ENCODE measurements at places on chromosomes 1 and 21.

DNA sequence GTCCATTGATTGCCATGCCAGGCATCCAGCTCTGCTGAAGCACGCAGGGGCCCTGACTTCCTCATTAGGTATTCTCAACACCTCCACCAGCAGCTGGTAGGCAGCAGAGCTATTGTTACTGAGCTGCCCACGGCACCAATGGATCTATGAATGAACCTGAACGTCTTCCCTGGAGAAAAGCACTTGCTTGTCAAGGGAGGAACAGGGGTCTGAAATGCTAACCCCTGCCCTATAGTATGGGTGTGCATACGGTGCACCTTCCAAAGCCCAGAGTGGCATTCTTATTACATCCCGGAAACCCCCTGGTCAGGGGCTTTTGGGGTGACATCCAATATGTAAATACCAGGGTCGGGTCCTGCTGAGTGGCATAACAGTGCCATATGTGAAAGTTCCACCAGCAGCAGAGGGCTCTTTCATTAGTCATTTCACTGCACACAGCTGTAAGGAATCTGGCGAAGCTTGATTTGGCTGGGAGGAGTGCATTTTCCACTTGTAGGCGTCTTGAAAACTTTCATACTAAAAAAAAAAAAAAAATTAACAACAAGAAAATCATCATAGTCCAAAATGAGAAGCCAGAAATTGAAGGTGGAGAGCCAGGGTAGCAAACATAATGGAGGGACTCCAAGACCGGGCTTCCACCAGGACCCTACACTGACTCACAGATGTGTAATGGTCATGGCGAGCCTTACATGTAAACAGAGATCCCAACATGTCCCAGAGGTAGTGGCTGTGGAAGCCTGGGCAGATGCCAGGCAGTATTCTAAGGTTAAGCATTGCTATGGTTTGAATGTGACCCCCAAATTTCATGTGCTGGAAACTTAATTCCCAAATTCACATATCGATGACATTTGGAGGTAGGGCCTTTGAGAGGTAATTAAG, 58.8 kb upstream of the PRDX6 start:
- no peak for DNase-seq

GRCh38 chr1:245235156-245235555, 80.4 kb downstream of the KIF26B start:
- no peak for DNase-seq

GRCh38 chr1:199383793-199384192, 643.7 kb upstream of the NR5A2 start:
- DNase-seq, result no peak

- DNase-seq, result no peak
Observed at GRCh38 chr1:202804126-202804525, 4.1 kb downstream of the KDM5B start.

- DNase-seq, result no peak
Observed at GRCh38 chr1:18041102-18041501, 66.5 kb upstream of the IGSF21 start.

DNA sequence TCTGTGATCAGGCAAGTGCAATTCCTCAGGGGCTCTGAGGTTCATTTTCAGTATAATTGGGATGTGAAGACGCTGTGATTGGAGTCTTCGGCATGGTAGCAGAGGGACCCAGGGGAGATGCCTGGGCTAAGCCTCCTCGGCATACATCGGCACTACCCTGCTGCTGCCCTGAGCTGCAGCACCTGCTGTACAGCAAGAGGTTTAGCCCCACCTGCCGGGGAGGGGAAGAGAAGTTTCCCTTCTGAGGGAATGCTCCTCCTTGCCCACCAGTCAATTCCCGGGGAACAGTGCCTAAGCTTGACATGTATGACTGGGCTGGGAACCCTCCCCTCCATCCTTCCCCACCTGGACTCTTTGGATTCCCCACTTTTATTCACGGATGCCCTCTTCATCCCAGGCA, 24.9 kb downstream of the CNIH3 start:
- DNase-seq, result no peak

DNA sequence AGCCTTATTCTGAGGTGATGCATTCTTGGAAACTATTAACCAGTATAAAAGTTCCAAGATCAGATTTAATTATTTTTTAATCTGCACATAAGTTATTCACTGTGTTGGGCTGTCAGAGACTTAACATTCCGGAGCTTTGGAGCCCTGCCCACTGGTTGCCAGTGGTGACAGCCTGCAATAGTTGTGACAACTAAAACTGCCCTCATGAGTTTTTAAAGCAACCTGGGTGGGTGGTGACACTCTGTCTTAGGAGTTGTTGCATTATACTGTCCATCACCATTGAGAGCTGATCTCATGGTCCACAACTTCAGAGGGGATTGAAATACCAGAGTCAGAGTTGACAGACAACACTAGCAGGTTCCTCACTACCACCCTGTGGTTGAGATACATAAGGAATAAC, 653.9 kb upstream of the USP24 start:
- DNase-seq, result no peak

- DNase-seq, result no peak
Observed at GRCh38 chr1:34780528-34780927, 486 bp upstream of the GJB3 start.

DNA sequence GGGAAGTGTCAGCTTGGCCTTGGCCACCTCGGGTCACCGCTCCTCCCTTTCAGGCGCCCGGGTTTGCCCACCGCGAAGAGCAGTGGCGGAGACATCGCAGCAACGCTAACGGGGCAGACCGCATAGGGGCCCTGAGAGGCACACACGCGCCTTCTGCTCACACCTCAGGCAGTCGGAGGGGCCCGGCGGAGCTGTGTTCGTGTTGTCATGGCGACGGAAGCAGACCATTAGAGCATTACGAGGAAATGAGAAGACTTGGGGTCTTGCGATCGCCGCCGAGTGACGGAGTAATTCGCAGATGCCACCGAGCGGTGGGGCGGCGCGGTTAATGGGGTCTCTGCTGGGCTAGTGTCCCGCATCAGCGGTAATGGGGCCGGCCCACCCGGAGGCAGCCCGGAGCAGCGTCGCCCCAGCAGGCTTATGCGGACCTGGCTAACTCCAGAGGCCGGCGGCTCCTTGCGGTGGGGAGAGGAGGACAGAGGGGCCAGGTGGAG, 144.1 kb downstream of the TNR start:
- no peak for DNase-seq

DNA sequence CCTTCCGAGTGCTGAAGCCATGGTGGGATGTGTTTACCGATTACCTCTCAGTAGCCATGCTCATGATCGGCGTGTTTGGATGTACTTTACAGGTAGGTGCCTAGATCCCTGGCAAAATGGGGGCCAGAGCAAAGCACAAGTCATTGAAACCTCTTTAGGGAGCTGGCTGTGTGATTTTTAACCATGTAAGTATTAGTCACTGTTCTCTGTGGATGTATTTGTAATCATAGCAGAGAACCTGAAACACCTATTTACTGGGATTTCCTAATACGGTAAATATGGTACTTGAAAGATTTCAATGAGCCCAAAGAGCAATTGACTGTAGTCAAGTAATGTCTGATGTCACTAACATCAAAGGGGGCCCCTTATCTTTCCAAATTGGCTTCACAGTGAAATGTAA, 53.6 kb downstream of the LRRC8C start:
- no peak for DNase-seq

DNA sequence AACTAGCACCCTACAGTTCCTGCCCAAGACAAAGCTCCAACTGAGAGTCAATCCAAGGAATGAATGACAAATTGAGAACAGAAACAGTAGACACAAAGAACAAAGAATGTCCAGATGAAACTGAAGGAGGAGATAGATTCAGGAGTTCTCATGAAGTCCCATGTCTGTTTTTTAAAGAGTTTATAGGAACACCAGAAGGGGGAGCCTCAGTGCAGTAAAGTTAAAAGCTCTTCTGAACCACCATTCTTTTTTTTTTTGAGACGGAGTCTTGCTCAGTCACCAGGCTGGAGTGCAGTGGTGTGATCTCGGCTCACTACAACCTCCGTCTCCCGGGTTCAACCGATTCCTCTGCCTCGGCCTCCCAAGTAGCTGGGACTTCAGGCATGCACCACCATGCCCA, 323.6 kb downstream of the MRPL39 start:
- DNase-seq, result no peak

DNA sequence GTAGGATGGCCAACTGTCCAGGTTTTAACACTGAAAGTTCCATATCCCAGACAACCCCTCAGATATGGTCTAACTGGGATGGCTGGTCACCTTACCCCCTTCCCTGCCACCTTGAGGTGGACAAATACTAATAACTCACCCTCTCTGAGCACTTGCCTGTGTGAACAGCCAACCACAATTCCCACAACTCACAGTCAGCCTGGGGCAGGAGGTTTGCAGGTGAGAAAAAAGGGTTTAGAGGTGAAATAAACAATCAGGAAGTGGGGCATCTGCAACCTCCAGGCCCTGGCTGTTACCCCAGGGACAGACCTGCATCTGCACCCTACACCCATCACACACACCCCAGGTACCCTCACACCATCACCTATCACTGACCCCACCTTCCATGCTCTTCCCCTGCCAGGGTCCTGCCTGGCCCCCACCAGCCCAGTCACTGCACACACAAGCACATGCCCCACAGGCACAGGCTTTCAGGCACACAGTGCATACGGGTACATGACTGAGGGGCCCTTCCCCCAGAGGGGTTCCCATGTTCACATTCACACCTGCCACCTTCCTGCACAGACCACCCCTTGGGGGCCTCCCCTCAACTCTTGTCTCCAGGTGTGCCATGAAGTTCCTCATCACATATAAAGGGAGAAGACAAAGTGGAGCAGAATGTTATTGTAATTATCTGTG, 679.5 kb downstream of the MATN1 start:
- DNase-seq, result no peak

GRCh38 chr1:24311741-24312140, 7.4 kb upstream of the GRHL3 start:
- DNase-seq, result no peak

- DNase-seq, result no peak
Observed at GRCh38 chr1:15950302-15950701, 25.6 kb downstream of the ZBTB17 start.

- no peak for DNase-seq
Observed at GRCh38 chr1:8870616-8871538, 7.6 kb downstream of the ENO1 start.

DNA sequence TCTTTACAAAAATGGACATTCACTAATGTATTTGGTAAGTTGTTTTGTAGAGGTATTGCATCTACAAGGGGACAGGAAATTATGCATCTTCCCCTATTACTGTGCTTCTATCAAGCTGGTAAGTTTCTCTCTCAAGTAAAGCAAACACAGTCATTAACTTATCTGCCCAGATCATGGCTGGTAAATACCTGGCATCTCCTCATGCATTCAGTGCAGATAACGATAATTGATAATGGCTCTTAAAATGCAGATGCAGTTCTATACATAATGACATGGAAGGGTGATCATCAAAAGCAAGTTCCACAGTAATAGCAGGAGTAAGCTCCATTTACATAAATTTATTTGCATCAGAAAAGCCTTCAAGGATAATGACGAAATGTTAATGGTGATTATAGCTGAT, 122.4 kb downstream of the SIPA1L2 start:
- no peak for DNase-seq

GRCh38 chr1:209839875-209840546, 12.2 kb downstream of the UTP25 start:
- DNase-seq, result no peak

- DNase-seq, result no peak
Observed at GRCh38 chr1:71592646-71593274, 511.9 kb upstream of the ZRANB2 start.

- no peak for DNase-seq
Observed at GRCh38 chr1:51276286-51276685, 40.2 kb downstream of the RNF11 start.

DNA sequence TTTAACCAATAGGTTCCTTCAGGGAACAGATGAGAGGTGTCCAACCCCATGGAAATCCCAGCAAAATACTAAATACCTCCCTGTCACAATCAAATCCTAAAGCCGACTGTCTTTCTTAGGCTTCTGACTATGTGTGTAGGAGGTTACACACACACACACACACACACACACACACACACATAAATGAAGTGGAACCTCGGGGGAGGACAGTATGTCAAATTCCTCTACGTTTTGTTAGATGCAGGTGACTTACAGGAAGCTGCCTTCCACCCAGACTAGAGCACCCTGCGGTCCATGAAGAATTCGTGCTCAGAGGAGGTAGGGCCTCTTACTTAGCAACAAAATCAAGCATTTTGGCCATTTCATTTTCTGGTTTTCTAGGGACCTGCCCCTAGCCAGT, 16.4 kb downstream of the RSPH1 start:
- no peak for DNase-seq

DNA sequence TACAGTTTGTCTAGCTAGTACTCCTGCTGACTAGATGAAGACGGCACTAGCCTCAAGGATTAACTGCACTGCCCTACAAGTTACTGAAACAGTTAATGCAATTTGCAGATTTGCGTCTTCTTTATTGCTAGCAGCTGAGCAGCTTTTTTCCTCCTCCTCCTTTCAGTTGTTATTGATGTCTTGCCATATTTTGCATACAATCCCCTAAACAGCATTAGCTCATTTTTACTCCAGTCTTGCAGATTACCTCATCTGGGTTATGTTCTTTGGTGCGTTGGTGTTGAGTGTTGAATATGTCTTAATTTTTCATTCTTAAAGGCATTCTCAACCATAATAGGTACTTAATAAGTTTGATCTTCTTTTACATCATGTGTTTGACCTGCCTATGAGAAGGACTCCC, 363.4 kb upstream of the LYPLAL1 start:
- no peak for DNase-seq

DNA sequence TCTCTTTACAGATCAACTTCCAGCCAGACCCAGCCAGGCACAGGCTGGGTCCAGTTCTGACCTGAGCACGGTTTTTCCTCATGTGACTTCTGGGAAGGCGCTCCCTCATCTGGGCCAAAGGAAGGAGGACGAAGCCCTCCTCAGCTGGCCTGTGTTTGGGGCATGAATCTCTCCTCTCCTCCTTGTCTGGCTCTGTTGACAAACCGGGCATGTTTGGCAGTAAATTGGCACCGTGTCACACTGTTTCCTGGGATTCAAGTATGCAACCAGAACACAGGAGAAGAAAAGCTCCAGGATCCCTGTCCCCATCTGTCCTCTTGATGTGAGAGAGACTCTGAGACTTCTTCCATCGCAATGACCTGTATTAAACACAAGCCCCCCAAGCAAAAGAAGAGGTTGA, 18.3 kb downstream of the NECAP2 start:
- no peak for DNase-seq
